Femur (tissue), 1 donor: ENCODE measurements at places on chromosomes 7 and 10.

DNA sequence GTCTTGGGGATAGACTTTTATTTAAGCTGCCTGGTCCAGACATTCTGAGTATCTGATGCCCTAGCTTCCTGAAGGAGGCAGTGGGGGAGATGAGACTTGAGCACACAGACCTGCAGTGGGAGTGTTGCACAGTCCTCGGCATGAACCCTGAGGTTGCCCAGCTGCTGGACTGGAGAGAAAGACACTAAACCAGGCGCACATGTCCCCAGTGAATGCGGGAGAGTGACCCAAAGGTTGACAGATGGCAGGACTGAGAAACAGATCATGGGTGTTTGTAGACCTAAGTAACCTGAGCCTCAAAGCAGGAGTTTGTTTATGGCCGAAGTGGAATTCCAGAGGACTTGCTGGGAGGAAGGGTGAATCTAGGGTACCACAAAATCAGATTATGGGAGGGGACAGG, 15.7 kb upstream of the MSRB2 start:
- no peak for DNase-seq

DNA sequence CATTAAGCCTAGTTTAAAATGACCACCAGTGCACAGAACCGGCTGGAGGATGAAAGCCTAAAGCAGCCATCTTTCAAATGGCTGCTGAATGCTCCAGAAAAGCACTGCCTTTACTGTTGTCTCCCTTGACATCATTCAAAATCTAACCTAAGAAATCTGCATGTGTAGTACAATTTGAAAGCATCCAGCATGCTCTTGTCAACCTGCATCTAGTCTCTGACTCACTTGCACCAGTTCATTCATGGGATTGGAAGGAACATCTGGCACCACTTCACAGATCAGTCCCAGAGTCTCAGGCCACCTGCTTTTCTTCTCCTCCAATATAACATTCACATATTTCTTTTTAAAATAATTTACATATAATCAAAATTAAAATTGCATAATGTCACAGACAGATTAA, 76.2 kb downstream of the RNF133 start:
- no peak for DNase-seq

DNA sequence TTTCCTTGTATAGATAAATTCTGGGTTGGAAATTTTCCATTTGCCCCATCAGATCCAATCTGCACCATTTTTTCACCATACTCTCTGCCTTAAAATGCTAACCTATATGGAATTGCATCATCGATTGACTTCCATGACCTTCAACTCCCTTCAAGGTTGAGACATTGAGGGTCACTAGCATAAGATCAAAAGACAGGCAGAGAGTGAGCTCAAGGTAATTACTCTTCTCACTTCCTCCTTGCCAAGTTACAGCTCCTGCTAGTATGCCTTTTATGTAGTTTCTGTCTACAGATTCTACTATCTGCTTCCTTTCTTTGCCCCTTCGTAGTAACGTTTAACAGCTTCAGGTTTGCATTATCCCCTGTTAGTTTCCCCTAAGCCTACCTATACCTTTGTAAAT, 1127.7 kb upstream of the LRRTM3 start:
- no peak for DNase-seq

DNA sequence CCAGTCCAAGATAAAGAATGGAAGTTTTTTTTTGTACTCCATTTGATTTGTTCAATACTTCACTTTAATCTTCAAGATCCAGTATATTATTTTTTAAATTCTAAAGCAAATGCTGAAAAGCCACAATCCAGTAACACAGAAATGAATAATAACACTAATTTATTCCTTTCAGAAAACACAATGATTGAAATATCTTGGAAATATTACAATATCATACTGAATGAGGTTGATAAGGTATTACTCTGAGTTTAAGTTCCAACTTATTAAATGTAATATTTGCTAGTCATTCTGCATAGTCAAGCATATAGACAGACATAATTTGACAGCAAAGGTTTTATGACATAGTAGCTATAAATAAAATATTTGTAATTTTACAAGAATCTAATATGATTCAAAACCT, 4.4 kb downstream of the MEOX2 start:
- DNase-seq, result no peak

DNA sequence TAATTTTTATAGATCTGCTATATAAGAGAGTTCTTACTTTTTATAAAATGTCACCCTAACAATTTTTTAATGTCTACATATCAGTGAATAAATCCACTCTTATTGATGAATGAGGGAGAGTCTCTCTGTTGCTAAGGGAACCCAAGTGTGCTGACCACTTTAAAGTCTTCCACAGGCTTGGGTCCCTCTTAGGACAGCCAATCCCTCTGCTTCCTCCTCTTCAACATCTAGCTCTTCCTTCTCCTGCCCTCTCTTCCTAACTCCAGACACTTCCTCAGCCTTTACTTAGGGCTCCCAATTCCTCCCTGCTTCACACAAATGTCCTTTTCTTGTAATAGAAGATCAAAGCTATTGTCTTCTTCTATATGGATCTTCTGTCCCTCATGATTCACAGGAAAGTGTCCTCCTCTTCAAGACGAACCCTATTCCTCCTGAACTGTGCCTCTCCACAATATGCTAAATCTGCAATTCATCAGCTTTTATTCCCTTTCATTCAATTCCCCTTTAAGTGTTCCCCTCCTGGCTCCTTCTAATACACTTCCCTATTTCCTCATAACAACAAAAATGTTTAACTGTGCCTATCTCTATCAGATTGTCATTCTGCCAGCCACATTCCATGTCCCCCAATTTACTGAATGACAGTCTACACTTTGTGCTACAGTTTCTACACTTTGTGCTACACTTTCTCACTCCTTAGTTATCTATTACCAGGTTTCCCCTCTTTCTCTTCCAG, 37.7 kb downstream of the CDK6 start:
- DNase-seq, result no peak

- DNase-seq, result no peak
These were observed 57.7 kb downstream of the ATAD1 start for GRCh38 chr10:87760195-87760905.
